ENCODE measurements at places on chromosomes 7 and 10. TPM values are rescaled to one million over a fixed set of nuclear protein-coding genes. Genes with fewer than 3 reads are reported as not detected.

GRCh38 chr10:98790817-98791216 is 344.1 kb upstream of the HPS1 start:
- no peaks in the 10 kb centered on the region for H3K4me1 ChIP-seq
- H3K4me3 ChIP-seq, result no peak overlapping the region
- no peaks in the 10 kb centered on the region for H3K27me3 ChIP-seq
- H3K36me3 ChIP-seq, result no peaks in the 10 kb centered on the region

- H3K4me3 ChIP-seq, result no peak overlapping the region
- H3K4me1 ChIP-seq, result no peaks in the 10 kb centered on the region
- no peak overlapping the region for H3K27ac ChIP-seq
- no peaks in the 10 kb centered on the region for H3K36me3 ChIP-seq
Measured at GRCh38 chr7:122827763-122828162, 58.5 kb downstream of the CADPS2 start.

EIF4EBP2 gene
- 24.3 TPM for total RNA-seq

IL15RA gene
- 30.0 TPM for total RNA-seq

- peak overlapping the region; percentile 76 for H3K4me3 ChIP-seq
Measured at GRCh38 chr7:5774136-5774535, 7.3 kb downstream of the RNF216 start.

DNA sequence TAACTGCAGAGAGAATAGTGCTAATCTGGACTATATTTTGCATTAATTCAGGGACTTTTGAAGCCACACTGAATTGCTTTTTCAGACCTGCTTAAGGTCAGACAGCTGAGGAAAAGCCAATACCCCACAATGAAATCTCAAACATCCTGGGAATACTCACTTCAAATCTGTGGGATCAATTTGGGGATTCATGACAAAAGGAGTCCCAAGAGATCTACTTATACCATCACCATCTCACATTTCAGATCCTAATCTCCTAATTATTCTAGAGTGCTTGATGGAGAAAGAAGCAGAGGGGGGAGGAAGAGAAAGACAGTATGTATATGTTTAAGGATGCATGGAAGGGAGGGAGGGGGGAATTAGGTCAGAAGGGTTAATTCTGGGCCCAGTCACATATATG is 202.2 kb downstream of the CACNA2D1 start:
- no peaks in the 10 kb centered on the region for H3K27me3 ChIP-seq
- no peak for DNase-seq
- no peak overlapping the region for H3K27ac ChIP-seq
- no peaks in the 10 kb centered on the region for H3K36me3 ChIP-seq
- no peak overlapping the region for H3K4me3 ChIP-seq
- H3K4me1 ChIP-seq, result no peaks in the 10 kb centered on the region

- no peak for DNase-seq
- H3K4me1 ChIP-seq, result peaks cover 17% of the 10 kb centered on the region
Measured at GRCh38 chr7:157890921-157891401, 554.2 kb downstream of the DNAJB6 start.

All from activated T-cell treated with anti-CD3 and anti-CD28 coated beads, Interleukin-2, amount 50 U/mL, for 72 hours (primary cell).